ENCODE measurements at places on chromosomes 7 and 10.

DNA sequence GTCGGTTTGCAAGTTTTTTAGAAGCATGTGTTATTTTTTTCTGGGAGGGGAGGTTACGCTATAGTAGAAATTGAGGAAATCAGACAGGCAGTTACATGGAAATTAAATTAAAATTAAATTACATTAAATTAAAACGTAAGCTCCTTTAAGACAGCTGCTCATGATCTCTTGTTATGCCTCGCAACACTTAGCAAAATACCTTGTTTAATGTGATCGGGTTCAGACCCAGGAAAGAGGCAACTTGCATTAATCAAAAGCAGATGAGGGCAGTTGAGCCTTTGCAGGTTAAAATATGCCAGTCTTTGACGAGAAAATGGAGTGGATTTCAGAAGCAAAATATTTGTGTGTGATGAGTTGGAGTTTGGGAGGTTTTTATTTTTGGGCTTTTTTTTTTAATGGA, 651.8 kb downstream of the INHBA start:
- DNase-seq, result no peak

DNA sequence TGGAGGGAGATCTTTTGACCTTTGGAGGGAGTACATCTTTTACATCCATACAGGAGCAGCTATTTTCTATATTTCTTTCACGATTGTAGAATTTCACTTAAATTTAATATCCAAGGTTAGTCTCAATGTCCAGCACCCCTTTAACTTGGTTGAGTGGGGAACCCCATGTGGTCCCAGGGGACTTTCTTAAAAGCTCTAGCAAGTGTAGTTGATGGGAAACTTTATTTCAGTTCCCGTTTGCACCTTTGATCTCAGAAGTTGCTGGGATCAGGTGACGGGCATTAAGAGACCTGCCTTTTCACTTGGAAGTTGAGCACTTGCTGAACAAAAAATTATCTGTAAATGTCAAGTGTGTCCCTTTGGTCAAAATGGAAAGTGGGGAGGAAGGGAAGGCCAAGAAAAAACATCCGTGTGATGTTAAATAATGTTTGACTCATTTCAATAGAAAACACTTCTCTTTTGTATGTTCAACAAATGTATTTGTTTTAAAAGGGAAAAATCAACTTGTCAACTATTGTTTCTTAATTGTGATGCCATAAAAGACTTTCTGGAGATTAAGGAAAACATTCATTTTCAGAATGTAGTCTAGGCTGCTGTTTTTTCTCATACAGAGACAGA, 370.1 kb upstream of the GALNT17 start:
- DNase-seq, result no peak

- DNase-seq, result no peak
These were observed 267.3 kb upstream of the NPVF start for GRCh38 chr7:25495342-25496250.

- DNase-seq, result no peak
These were observed 13.5 kb upstream of the MSRB2 start for GRCh38 chr10:23081891-23082290.

Data from CD4-positive, alpha-beta T cell treated with Interleukin-10 for 1 hour (primary cell).